ENCODE measurements at places on chromosomes 1 and 21. TPM values are rescaled to one million over a fixed set of nuclear protein-coding genes. Genes with fewer than 3 reads are reported as not detected.
A peak's percentile ranks its signal among the peaks of the same experiment; 100 is the strongest.

The PRAMEF25 gene
- total RNA-seq: not detected

The RNF11 gene
- 128 TPM for total RNA-seq

The RNU1-1 gene
- total RNA-seq: under 0.01 TPM

The CELF3 gene
- not detected for total RNA-seq

The IGFN1 gene
- not detected for total RNA-seq

The CREG1 gene
- total RNA-seq: 86.6 TPM

The RGS18 gene
- not detected for total RNA-seq

The NBPF9 gene
- total RNA-seq: 14.3 TPM

The FCRL6 gene
- not detected for total RNA-seq

The ENAH gene
- total RNA-seq: 113 TPM

The SPRR4 gene
- not detected for total RNA-seq

The C2CD4D gene
- 0.13 TPM for total RNA-seq

The ERG gene
- 0.76 TPM for total RNA-seq

The NPL gene
- 5.0 TPM for total RNA-seq

DNA sequence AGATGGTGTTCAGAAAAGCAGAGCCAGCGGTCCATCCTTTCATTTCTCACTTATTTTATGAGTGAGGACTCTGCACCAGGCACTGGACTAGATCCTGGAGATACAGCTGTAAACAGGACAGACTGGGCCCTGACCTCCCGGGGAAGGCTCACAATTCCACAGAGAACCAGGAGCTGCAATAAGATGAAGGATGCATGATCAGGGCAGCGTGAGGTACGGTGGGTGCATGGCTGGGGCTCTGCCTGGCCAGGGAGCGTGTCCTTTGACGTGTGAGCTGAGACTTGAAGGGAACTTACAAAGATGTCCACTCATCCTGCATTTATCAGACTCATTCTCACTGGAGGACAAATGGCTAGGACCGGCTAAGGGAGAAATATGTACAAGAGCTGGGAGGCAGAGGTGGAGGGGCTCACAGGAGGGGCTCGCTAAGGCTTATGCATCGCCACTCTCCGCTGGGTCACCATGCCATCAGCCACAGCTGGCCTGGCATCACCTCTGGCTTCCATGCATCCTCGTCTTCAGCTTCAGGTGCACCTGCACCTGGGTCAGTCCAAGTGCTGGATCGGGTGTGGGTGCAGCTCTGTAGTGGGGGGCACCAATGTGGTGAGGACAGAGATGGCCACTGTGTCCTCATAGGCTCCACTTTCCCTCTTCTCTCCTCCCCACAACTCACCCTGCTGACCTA, 213.9 kb downstream of the TOMM20 start:
- no peak for DNase-seq

DNA sequence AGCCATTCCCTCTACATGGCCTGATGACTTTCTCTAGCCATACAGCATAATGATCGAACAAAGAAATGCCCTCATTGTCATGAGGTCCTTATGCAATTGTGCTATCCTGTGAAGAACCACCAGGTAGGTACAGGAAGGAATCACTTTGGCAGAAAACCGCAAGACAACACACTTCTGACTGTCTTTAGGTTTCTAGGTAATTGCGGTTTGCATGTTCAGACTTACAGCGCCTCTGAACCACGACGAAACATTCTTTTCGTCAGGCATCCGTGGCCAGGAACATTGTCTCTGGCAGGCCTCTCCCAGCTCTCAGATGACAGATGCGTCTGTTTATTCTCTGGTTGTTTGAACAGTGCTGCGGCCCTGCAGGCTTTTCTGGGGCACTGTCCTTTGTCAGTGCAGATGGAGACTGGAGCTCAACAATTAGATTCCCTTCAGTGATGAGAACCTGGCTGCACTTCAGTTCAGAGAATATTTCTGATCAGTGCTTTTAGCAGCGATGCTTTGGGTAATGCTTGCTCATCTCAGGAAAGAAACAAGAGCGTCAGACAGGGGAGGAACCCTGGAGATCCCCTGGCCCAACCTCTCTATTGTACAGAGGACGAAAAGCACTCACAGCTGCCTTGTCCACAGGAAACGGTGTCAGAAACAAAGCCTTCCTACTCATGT, 63.4 kb downstream of the B3GALT5 start:
- DNase-seq: peak; percentile 44

GRCh38 chr1:33286451-33287185, 30.3 kb downstream of the ZNF362 start:
- no peak for DNase-seq

- DNase-seq: no peak
Measured at GRCh38 chr1:18032172-18032859, 75.3 kb upstream of the IGSF21 start.

DNA sequence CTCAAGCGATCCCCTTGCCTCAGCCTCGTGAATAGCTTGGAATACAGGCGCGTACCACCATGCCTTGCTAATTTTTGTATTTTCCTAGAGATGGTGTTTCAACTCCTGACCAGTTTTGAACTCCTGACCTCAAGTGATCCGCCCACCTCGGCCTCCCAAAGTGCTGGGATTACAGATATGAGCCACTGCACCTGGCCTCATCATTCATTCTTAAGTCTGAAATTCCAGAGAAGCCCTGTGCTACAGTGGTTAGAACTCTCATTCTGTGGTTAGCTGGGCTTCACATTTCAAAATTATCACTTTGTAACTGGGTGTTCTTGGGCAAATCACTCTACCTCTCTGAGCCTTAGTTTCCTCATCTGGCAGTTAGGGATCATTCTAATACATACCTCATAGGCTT, 86.1 kb upstream of the POU3F1 start:
- no peak for DNase-seq

GRCh38 chr1:216596281-216596862, 126.9 kb downstream of the ESRRG start:
- no peak for DNase-seq

GRCh38 chr1:220458936-220459335, 69.0 kb upstream of the MARK1 start:
- peak; percentile 2 for DNase-seq

DNA sequence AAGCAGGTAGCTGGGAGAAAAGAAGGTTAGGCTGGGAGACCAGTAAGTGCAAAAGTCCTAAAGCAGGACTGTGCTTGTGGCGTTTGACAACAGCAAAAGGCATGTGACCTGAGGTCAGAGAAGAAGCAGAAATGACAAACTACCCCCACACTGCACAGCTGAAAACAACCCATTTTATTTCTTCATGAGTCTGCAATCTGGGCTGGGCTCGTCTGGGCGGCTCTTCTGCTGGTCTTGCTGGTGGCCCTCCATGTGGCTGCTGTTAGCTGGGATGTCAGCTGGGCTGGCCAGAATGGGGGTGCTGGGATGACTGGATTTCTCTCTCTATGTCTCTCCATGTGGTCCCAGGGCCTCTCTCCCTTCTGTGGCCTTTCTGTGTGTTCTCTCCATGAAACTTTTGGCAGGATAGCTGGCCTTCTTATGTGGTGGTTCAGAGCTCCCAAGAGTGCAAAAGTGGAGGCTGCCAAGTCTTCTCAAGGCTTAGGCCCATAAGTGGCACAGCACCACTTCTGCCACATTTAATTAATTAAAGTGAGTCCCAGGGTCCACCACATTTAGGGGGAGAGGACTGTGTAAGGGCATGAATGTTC, 128.6 kb downstream of the RIPK4 start:
- DNase-seq: no peak

- DNase-seq: no peak
Measured at GRCh38 chr1:153682730-153683129, 4.2 kb downstream of the NPR1 start.

DNA sequence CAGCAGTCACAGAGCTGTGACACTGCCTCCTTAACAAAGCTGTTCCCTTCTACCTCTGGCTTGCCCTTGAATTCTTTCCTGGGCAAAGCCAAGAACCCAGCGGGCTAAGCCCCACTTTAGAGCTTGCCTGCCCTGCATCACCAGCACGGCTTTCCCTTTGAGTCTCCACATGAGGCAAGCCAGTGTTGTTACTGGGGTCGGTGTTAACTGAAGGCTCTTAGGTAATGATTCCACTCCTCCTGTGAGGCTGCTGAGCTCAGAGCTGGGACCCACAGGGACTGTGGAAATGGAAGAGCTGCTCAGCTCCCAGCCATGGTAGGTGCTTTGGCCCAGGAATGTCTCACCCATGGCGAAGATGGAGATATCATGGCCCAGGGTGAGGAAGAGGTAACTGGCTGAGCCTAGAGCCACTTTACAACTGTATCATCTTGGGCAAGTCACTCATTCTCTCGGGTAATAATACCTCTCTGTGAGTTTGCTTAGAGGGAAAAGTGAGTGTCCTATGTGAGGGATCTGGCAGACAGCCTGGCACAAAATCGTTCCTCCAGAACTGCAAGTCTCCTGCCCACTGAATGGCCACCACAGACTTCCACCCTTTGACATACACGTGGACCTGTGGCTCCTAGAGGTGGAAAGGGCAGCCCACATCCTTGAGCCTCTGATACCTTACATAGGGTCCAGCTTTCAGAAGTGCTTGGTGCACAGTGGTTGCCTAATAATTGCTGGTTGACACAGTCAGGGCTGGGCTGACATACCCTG, 654.1 kb downstream of the PTPRU start:
- DNase-seq: no peak

DNA sequence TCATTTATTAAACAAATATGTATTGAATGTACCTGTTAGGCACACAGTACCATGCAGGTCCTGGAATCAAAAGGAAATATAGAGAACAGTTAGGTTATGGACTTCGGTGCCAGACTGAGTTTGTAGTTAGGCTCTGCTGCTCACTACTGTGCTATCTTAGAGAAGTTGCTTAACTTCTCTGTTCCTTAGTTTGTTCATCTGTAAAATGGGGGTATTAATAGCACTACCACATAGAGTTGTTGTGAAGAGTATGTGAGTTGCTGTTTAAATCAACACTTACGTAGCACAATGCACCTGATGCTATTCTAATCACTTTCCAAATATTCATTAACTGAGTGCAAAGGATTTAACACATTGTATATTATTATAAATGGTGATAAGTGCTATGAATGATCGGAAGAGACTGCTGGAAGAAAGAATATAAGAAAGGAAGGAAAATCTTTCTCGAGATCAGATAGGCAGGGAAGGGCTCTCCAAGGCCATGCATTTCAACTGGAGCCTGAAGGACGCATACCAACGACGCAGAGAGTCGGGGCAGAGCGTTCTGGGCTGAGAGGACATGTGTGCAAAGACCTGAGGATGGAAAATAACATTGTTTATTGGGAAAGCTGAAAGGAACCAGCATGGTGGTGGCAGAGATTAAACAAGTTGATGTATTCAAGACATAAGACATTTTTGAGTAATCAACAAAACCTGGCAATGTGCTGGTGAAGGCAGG, 3.5 kb upstream of the AKNAD1 start:
- no peak for DNase-seq

- peak; percentile 80 for DNase-seq
Measured at GRCh38 chr1:229296541-229296941, 25.6 kb downstream of the RAB4A start.

DNA sequence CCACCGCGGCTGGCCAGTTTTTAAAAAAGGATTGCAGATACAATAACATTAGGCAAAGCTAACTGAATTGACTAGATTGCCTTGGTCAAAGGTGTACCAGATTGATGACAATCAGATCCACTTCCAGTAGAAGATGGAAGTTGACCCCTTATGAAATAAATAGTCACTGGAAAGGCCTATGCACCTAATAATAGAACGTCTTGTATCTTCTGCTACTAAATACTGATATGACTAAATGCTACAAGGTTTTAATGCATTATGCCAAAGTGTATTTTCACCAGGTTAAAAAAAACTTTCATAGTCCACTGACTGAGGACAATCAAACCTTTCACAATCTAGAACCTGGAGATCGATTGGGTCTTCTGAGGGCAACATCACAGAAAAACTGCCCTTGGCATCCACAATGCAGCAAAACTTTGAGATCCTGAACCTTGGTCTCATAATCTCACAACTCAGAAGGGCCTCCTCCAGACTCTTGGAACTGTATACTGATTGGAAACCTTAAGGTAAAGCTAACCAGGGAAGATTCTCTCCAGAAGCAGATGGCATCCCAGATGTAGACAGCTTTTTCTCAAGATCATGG, 7.8 kb upstream of the RBBP5 start:
- DNase-seq: no peak

DNA sequence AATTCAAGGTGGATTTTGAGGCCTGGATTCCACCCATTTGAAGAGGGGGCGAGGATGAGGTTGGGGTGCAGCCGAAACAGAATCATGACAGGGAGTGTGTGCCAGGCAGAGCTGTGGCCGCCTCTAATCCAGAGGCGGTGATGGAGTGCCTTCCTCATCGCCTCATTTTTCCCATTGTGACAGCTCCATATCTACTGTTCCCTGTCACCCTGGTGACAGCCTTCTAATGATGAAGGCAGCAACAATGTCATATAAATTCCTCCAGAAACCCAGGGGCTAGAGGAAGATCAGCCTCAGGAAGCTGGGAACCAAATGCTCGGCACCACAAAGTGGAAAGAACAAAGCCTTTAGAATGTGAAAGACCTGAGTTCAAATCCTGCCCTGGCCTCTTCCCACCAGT, 42.0 kb downstream of the LRRN2 start:
- no peak for DNase-seq

DNA sequence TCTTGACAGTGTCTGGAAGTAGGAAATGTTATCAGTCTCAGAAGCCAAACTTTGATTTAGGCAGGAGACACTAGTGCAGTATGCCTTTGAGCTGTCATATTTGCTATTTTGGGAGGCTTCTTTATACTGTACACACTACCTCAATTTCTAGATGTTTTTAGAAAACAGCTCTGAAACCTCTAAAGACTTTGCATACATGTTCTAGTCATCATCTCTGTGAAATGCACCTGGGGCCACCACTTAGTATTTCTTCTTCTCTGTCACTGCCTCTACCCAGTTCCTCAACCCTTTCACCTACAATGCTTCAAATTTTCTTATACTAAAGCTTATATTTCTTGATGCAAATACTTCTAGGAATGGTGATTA, 29.1 kb upstream of the PLA2G4A start:
- no peak for DNase-seq

DNA sequence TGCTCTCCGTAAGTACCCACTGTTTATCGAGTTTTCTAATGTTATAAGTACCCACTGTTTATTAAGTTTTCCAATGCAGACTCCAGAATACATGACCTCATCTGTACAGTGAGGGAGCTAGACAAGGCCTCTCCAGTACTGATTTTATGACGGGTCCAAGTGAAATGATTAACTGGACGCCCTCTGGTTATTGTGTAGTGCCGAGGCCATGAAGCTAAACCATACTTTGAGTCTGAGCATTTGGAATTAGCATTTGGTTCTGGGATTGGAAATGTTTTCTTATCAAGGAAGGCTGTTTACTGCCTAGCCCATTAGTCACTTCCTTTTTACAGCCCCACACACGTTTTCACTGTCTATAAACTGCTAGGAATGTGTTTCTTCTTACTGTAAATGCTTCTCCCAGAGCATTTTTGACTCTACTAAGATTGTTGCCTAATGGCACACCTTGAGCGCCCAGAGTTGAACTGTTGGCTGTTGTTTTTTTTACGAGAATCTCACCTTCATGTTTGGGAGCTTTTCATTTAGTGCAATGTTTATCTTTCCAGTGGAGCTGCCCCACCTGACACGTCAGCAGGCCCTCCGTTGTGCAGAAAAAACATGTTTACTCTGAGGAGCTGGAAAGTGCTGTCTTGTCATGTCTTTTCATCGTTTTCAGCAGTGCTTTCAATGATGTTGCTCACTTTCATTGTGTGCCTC, 26.9 kb downstream of the SPATA46 start:
- DNase-seq: peak; percentile 72

- no peak for DNase-seq
Measured at GRCh38 chr1:194289569-194290266, 1103.3 kb upstream of the B3GALT2 start.

- DNase-seq: peak; percentile 62
Measured at GRCh38 chr1:185442050-185442449, 125.0 kb upstream of the IVNS1ABP start.

- DNase-seq: peak; percentile 51
Measured at GRCh38 chr1:87327376-87328271, 1.1 kb upstream of the LMO4 start.

Data from GM23248 (cell line).